Stimulated activated CD8-positive, alpha-beta memory T cell treated with anti-CD3 and anti-CD28 coated beads, Interleukin-12 subunit alpha, Interleukin-12 subunit beta, amount 100 ng/mL, for 1 hour (primary cell): ENCODE measurements at places on chromosomes 13 and 19.

DNA sequence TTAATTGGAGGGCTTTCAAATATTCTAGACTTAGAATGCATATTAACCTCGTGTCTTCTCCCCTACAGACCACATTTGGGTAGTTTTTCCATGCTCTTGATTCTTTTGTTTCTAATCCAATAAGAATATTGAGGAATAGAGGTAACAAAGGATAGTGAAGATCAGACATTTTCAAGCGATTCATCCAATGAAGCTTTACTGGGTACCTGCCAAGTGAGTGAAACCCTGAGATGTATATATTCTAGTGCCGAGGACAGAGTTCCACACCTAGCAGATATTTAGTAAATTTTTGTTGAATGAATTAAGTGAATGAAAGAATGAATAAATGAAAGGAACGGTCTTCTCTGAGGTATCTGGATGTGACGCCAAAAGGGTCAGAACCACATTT lies 442 bp upstream of the RFC3 start:
- no peak for DNase-seq

GRCh38 chr13:51063909-51064308 lies 47.2 kb downstream of the C13orf42 start:
- DNase-seq: no peak

- no peak for DNase-seq
Observed at GRCh38 chr19:34181111-34181864, 9.0 kb downstream of the LSM14A start.

- DNase-seq: no peak
Observed at GRCh38 chr19:1266129-1266915, 2.8 kb upstream of the CIRBP start.

DNA sequence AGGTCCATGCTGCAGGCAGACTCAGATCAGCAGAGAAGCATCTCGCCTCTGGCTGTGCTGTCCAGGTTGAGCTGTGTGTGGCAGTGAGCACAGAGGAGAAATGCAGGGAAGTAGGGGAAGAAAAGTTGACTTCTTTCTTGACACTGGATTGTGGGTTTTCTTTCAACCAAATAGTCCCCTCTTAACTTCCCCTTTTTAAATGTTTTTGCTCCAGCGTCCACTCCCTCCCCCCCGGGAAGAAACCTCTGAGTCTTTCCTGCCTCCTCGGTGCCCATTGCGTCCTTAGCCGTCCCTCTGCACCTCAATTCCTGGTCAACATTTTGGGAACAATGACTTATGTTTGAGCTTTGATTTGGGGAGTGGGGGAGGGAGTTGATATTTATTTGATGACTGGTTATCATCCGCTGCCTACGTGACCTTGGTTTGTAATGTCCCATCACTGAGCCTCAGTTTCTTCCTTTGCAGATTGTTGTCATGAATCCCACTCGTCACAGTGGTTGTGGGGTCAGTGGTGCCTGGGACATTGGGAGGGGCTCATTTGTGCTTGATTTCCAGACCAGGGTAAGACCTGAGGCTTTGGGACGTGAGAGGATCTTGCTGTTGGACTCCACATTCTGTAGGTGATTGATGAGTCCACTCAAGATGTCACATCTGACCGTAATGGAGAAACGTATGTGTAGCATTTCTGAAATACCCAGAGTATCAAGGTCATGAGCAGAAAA lies at the start of gene LILRB2:
TSS of gene LILRB2 (minus strand) at position 104 of the 722 bp plus-strand sequence. CDS start 614 bp downstream, outside the sequence.
- DNase-seq: no peak

DNA sequence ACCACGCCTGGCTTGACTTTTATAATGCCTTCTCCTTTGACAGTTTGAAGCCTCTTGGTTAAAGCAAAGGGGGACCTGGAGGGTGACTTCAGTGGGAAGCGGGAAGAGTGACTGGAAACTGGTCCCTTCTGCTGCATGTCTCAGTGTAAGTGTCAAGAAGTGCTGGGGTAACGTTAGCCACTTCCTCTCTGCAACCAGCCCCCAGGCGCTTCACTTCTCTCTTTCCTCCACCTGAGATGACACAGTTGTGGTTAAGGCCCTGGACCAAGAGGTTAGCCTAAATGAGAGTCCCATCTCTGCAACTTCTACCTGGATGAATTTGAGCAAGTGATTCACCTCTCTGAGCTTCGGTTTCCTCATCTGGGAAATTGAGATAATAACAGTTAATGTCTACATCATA lies 16.3 kb downstream of the LEUTX start:
- no peak for DNase-seq

DNA sequence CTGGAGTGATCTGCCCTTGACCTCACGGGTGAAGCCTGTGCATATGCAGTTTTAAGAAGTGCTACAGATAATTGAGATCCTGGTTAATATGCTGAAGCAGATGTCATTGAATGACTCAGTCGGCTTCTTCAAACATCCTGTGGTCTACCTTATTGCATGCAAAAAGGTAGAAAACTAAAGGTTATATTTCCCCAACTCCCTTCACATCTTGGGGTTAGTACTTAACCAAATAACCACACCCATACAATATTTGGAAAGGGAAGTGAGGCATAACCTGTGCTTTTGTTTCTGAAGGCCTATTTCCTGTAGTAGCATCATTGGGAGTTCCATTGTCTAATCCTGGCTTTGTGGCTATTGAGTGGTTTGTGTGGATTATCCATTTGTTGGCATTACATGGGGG lies 58.3 kb downstream of the RAP2A start:
- no peak for DNase-seq

DNA sequence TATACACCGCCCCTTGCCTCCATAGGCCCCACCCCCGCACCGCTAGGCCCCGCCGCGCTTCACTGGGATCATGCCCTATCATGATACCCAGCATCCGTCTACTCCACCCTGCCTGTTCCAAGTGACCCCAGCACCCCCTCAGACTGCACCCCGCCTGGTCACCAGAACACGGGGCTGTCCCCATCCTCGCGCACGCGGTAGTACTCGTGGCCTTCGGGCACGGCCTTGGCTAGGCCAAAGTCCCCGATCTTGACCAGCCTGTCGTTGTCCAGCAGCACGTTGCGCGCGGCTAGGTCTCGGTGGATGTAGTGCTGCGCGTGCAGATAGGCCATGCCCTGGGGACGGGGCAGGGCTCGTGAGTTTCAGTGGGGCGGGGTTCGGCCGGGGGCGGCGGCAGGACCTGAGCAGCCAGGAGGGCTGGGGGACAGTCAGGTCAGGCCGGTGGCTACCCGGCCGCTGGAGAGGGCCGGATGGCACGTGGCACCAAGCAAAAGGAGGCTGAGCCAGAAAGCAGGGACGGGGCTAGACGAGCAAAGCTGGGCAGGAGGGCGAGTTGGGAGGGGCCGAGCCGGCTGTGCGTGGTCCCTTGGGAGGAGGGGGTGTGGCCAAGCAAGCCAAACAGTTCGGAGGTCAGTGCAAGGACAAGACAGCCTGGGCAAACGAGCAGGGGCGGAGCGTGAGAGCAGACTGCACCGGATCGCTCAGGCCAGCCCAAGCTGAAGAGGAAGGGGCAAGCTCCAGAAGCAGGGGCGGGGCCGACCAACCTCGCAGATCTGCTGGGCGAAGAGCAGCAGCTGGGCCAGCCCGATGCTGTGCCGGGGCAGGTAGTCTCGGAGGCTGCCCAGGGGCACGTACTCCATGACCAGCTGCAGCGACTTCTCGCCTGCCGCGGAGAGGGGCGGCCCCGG lies 13.6 kb upstream of the ICAM3 start:
- DNase-seq: no peak

- no peak for DNase-seq
Observed at GRCh38 chr13:65857942-65858565, 1372.1 kb downstream of the PCDH9 start.
